ENCODE measurements at places on chromosomes 5 and 9.

GRCh38 chr9:126756876-126757415 lies 47.9 kb upstream of the ZBTB43 start:
- no peak for DNase-seq

GRCh38 chr5:90264689-90265544 lies 144.6 kb downstream of the CETN3 start:
- peak; percentile 10 for DNase-seq

DNA sequence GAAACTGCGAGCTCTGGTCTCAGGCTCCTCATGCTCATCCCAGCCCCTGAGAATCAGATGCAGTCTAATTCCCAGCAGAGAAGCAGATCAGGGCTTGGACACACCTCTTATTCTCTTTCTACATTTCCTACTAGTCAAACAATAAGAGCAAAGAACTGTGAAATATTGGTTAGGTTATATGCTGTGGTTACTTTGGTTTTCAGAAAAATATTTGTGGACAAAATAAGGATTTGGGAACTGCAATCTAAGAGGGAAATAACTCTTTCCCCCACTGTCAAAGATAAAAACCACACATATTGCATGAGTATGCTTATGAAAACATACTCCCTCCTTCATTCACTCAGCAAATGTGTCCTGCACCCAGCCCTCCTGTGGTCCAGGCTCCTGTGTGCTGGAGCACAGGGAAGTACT lies 164.5 kb upstream of the S1PR3 start:
- no peak for DNase-seq

DNA sequence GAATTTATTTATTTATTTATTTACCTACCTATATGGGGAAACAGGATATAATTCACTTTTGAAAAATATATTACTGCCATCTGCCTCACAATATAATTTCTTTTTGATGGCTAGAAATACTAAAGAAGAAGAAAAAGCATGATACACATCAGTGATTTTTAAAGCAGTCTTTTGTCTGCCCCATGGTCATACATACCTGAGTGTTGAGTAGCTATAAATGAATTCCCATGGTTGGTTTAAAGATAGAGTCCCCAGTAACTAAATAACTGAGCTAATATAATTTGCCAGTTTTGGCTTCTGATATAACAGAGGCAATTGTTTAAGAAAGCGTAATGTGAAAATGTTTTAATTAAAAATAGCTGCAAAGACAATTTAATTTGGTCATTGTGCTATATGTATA lies 447.8 kb downstream of the PDE4D start:
- DNase-seq = no peak

GRCh38 chr9:34341659-34342295 lies 12.4 kb downstream of the NUDT2 start:
- DNase-seq = no peak

- no peak for DNase-seq
Observed at GRCh38 chr9:10843151-10843550, 230.3 kb upstream of the PTPRD start.

DNA sequence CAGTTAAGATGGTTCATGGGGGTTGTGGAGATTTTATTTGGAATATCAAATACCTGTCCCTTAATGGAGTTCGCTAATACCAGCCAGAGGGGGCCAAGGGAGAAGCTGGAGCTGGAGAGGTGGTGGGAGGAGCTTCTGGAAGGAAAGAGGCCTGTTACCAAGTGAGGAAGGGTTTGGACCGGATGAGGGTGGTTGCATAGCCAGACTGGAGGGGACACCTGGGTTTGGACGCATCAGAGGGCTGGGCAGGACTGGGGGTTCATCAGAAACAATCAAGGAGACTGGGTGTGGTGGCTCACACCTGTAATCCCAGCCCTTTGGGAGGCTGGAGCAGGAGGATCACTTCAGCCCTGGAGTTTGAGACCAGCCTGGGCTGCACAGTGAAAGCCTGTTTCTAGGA lies 111.8 kb upstream of the IER5L start:
- no peak for DNase-seq

- no peak for DNase-seq
Observed at GRCh38 chr5:166551384-166551783, 1740.1 kb upstream of the WWC1 start.

GRCh38 chr5:172548981-172549687 lies 91.9 kb upstream of the NEURL1B start:
- no peak for DNase-seq

DNA sequence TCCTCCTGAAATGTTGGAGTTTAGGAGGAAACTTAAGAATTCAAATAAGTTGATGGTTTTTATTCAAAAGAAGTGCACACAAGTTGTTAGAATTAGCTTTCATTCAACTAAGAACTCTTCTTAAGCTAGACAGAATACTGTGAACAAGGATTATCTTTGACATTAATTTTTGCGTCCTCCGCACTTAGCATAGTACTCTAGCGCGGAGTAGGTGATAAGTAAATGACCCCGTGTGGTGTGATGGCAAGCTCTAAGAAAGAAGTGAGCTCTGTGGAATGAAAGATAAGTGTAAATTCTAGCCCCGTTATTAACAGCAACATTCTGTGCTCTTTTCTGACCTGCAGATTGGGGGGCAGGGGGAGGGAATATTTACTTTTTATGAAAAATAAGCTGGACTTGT lies 1.0 kb downstream of the BRIX1 start:
- no peak for DNase-seq

GRCh38 chr5:154933537-154933936 lies 4.5 kb downstream of the GEMIN5 start:
- no peak for DNase-seq

DNA sequence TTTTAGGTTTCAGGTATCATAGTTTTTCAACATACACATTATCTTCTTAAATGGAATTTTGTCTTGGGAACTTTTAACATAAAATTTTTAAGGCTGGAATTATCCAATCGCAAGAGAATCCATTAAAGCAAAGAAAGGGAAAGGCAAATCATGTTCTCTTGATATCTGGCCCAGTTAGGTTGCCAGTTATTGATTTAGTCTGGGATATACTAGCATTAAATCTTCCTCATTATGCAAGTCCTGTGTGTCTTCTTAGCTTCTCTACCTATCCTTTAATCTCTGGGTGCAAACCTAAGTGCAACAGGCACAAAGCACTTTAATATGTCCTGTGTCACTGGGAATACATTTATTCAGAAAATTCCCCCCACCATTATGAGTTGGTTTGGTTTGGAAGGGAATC lies 75.4 kb upstream of the CNTLN start:
- no peak for DNase-seq

- no peak for DNase-seq
Observed at GRCh38 chr5:173984218-173984617, 4.8 kb upstream of the C5orf47 start.

DNA sequence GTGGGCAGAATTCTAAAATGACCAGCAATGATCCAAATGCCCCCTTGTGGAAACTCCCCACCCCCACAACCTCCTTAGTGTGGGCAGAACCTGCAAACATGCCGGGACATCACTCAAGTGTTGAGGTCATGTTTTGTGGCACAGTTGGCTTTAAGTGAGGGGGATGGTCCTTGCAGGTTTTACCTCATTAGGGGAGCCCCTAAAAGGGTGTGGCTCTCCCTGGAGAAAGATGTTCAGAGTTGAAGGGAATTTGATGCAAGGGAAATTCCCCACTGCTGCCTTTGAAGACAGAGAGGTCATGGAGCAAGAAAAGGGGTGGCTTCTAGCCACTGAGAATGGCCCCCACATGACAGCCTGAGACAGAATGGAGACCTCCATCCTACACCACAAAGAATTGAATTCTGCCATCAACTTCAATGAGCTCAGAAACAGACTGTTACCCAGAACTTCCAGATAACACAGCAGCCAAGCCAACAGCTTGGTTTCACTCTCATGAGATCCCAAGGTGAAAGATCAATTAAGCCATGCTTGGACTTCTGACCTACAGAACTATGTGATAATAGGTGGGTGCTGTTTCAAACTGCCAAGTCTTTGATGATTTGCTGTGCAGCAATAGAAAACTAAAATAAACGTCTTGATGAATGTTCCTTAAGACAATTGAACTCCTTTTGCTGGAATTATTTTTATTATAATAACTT lies 103.4 kb downstream of the MED10 start:
- DNase-seq = no peak

DNA sequence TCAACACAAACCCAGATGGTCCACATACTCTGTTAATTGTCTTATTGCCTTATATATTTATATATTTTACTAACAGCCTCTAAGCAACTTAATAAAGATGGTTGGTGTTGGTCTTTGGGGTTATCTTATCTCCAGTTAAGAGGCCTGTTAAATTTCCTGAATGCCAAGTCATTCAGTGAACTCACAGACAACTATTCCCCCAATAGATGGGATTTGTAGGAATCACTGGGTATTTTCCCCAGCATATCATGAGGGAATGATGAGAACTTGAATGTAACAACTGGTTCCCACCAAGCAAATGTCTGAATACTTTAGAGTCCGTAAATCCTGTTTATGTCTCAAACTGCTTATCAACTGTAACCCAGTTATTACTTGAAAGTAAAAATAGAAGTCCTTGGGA lies 42.7 kb upstream of the RETREG1 start:
- DNase-seq = no peak

DNA sequence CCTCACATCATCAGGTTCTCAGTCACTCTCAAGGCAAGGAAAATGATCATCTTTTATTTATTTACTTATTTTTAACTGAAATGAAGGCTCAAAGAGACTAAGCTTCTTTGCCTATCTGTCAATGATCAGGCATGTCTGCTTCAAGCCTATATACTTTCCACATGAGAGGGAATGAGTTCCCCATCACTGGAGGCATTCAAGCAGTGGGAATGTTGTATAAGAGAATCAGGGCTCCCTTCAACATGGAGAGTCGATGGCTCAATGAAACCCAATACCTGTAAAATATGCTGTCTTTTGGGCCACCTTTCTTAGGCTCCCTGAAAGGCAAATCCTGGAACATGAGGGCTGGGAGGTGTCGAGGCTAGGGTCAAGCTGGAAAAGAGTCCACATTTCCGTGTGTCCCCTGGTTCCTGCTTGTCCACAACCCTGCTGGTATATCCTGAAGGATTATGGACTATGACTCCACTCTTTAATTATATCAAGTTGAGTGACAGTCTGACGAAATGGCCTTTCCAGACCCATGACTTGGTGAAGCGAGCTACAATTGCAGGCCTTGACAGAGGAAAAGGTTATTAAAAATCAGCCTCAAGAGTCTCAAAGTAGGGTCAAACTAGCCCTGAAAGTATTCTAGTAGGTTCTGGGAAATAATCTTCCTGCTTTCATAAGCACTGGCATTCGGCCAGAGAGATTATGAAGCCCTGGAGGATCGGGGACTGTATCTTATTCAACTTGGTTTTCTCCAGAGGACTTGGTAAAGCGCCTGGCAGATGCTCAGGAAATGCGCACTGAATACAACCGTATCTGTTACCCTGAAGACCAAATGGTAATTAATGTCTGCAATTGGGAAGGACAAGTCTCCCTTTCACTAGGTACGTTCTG lies 145.9 kb upstream of the TBC1D2 start:
- DNase-seq = no peak

DNA sequence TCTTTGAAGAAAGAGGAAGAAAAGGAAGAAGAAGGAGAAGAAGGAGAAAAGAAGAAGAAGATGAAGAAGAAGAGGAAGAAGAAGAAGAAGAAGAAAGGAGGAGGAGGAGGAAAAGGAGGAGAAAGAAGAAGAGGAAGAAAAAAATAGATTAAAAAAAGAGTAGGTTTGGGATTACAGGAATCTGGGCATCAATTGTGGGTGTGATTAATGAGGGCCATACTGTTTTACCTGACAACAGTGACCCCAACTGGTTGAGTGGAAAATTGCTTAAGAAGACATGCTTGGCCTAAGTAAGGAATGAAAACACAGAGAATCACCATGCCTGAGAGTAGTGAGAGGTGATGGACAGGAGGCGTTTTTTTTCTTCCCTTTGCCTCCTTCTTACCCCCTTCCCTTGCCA lies 114.6 kb downstream of the FAM170A start:
- DNase-seq = no peak

DNA sequence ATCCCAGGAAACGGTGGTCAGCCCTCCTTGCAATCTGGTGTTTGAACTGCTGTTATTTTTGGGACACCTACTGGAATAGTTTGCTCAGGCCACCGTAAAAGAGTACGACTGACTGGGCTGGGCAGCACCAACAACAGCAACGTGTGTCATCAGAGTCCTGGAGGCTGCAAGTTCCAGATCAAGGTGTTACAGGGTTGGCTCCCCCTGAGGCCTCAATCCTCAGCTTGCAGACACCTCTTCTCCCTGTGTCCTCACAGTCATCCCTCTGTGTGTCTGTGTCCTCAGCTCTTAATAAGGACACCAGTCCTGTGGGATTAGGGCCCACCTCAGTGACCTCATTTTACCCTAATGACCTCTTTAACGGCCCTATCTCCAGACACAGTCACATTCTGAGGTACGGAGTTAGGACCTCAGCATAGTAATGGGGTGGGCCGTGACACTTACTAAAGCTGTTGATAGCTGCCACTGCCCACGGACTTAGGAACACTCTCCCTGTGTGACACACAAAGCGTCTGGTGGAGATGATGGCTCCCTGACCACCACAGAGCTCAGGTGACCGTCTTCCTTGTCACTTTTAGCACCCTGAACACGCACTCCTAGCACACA lies 16.8 kb downstream of the GLT6D1 start:
- no peak for DNase-seq

DNA sequence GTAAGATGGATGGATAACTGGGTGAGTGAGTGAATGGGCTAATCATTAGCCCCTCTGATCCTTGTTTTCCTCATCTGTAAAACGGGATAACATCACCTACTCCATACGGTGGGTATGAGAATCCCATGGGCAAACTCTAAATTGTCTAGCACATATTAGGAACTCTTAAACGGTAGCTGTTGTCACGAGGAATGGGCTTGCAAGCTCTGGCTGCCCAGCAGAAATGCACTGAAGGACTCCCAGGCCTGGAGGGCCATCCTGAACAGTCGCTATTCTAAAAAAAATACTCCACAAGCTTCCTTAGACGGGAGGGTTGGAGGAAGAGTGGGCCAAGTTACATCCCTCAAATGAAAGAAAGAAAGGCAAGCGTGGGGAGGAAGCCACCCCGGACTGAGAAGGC lies 711 bp upstream of the POU4F3 start:
- DNase-seq = no peak

DNA sequence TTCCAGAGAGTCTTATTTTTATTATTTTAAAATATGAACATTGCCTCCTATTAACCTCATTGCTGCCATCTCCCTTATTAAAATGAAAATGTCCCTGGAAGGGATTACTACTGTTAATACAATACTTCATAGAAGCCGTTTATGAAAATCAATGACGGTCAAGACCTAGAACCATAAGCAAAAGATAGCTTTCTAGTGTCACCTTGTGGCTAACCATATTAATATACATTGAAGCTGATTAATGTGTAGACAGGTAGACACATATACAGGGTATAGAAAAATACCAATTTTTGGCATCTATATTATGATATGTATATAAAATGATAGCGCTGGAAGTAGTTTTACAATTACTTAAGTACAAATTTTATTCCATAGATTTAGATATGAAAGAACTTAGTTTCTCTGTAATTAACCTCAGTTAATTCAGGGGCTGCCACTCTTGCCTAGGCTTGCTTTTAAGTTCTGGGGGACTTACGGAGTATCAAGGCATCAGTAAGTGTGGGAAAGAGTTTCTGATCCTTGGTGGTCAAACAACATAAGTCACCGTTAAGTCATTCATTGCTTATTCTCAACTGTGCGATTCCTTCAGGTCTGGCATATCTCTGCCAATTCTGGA lies 2.5 kb upstream of the YTHDC2 start:
- DNase-seq = no peak

GRCh38 chr9:84867186-84867585 lies 197.7 kb downstream of the NTRK2 start:
- no peak for DNase-seq

- DNase-seq = no peak
Observed at GRCh38 chr5:179371681-179372680, 26.7 kb upstream of the ADAMTS2 start.
